ENCODE measurements at places on chromosomes 3 and 15.

- DNase-seq, result no peak
Measured at GRCh38 chr3:14305324-14305723, 97.1 kb upstream of the SLC6A6 start.

DNA sequence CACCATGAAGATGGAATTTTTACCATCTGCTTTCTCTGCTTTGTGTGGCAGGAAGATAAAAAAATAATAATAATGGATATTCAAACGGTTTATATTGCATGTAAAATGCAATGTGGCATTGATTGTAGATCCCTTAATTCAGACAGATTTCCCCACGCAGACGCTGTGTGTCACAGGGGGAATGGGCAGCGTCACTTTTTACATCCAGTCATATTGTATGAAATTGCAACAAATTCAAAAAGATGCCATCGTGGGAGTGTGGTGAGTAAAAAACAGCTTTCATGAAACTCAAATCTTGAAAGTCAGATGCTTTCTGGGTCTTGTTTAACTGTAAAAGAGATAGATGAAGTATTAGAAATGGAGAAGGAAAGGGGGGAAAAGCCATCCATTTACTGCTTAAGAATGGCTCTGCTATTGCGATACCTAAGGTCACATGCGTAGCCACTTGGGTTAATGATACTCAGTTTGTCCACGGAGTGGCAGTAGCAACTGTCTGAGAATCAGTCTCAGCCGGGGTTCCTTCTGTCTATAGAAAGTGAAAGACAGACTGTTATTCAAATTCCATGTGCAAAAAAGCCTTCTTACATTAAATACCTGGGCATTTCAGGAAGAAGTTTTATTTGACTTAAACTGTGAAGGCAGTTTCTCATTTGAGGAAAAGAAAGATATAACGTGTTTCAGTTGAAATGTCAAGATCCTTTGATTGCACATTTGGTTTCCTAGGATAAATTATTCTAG lies 28.5 kb downstream of the BTD start:
- DNase-seq, result peak; percentile 87

DNA sequence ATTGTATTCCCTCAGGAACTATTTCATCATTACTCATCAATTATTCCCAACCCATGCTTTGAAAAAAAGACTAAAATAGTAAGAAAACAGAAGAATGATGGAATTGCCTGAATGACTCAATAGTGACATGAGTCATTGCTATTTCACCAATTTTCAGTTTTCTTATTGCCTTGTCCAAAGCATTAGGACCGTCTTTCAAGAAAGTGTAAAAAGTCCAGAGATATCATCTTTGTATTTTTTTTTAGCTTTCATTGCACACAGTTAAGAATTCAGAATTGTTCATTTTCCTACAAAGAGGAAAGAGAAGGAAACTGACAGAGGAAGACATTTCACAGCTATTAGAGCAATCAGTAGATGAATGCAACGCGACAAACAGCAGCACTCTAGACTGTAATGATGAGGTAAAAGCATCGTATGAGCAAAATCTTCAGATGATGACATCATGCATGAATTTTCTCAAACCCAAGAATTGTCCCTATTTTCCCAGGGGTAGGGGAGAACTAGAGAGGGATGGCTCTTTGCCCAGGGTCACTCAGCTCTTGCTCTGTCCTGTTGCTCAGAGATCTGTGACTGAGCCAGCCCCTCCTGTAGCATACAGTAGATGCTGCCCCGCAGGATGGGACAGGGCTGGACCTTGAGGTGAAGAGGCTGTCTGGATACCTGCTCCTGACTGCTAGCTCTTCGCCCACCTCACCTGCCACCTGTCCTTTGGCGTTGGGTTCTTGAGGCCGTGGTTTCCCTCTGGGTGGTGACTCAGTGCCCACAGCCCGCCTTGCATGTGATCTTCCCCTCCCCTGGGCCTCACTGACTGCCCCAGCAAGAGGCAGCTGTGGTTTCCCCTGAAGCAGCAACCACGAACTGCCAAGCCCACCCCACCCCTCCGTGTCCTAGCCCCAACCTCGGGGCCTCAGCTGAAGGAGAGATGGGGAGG lies 84.8 kb downstream of the PPCDC start:
- peak; percentile 79 for DNase-seq

- peak; percentile 79 for DNase-seq
Measured at GRCh38 chr3:11498646-11499045, 145.1 kb downstream of the VGLL4 start.

DNA sequence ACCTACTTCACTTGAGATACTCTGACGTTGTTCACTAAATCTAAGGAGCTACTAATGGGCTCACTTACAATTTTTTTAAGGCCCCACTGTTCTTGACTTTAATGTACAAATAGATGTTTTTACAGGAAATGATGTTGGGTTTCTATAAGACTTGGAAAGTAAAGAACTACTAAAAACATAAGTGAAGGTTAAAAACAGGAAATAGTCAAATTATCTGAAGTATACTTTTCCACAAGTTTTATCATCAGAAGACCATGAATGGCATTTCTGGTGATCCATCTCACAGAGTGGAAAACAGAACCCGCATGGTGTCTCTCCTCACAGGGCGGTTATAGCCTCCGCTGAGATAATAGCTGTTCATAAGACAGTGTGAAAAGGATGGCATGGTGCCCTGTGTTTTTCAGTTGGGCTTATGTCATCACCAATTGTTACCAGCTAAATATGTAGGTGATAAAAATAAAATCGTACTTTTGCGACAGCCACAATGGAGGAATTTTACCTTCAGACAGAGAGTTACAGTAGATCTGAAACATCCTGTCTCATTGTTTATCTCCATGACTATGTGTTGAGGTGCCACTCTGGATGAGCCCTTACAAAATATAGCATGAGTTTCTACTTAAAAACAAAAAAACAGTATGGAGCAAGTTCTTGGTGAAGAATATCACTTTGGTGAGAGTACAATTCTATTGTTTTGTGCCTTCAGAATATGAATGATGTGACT lies 462.4 kb downstream of the RAP2B start:
- DNase-seq, result no peak

DNA sequence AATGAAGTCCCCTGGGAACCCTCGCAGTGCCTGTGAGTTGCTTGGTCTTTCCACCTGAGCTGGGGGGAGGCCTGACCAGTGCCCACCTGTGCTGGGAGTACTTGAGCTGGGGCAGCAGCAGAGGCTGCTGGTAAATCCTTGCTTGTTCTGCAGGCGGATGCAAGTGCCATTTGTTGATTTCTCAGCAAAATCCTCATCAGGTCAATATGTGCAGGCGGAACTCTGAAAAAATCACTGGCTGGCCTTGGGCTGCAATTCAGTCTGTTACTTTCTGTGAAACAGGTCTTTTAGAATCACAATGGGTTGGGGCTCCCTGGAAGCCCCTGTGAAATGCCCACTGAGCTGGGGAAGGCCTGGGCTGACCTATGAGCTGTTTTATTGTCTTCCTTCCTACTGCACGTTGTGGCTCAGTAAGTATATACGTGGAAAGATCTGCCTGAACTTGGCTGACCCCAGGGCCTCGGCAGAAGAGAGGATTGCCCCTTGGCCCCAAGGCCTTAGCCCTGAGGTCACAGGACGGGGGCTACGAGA lies 182.0 kb upstream of the RGMA start:
- DNase-seq, result no peak

GRCh38 chr3:126542340-126543241 lies 16.1 kb downstream of the C3orf22 start:
- no peak for DNase-seq

DNA sequence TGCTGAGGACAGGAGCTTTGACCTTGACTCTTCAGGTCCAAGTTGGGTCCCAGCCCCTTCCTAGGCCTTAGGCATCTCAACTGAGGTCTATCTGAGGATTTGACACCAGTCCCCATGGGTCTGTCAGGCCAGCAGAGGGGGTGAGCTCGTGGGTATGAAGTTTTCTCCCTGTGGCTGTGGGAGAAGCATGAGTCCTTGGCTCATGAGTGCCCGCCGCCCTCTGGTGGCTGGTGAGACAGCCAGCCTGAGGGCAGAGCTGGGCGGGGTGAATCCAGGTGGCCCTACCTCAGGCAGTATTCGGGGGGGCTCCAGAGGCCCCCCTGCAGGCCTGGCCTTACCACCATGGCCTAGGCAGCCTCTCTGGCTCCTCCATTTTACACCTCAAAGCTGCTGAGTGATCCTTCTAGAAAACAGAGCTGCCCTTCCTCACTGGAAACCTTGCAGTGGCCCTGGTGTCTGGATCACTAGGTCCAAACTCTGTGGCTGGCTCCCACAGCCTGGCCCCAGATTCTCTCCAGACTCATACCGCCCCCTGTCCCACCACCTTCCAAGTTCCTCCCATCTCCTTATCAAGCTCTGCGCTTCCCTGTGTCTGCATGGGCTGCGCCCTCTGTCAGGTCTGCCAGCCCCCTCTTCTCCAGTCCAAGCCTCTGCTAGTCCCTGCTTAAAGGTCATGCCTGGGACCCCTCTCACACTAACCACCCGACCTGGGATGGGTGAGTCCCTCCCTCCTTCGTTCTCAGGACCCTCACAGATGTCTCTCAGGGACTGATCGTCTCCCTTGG lies 16.1 kb downstream of the SH2D7 start:
- DNase-seq, result peak; percentile 82

- DNase-seq, result no peak
Measured at GRCh38 chr3:147483578-147483977, 74.4 kb downstream of the ZIC1 start.

GRCh38 chr3:71803248-71803647 lies 18.3 kb upstream of the PROK2 start:
- no peak for DNase-seq

DNA sequence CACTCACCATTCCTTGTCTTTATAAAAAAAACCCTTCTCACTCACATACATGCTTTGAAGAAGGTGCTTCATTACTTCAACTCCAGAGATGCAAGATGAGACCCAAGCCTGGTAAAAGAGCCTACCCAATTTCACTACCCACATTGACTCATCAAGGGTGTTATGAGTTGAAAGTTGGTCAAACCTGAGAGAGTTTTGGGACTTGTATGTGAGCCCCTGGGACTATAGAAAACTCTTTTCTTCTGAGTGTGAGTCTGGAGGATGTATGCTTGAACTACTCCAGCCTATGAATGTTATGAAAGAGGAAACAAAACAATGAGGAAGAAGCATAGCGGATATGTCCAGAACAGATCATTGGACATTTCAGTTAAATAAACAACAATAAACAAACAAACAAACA lies 106.5 kb upstream of the SATB1 start:
- no peak for DNase-seq

DNA sequence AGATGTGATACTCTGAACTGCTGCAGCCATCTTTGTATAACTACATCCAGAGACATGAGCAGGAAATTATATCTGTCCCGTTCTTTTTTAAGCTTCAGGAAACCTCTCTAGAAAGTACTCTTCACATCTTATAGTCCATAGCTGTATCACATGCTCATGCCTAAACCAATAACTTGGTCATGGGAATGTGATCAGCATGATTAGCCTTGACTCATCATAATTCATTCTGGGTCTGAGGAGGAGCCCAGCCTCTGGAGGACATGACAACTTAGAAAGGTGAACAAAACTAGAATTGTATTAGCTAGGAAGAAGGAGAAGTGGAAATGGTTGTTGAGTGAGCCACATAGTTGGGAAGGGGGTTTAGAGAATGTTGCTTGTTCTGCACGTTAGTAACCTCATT lies 12.9 kb downstream of the PPM1L start:
- DNase-seq, result no peak

DNA sequence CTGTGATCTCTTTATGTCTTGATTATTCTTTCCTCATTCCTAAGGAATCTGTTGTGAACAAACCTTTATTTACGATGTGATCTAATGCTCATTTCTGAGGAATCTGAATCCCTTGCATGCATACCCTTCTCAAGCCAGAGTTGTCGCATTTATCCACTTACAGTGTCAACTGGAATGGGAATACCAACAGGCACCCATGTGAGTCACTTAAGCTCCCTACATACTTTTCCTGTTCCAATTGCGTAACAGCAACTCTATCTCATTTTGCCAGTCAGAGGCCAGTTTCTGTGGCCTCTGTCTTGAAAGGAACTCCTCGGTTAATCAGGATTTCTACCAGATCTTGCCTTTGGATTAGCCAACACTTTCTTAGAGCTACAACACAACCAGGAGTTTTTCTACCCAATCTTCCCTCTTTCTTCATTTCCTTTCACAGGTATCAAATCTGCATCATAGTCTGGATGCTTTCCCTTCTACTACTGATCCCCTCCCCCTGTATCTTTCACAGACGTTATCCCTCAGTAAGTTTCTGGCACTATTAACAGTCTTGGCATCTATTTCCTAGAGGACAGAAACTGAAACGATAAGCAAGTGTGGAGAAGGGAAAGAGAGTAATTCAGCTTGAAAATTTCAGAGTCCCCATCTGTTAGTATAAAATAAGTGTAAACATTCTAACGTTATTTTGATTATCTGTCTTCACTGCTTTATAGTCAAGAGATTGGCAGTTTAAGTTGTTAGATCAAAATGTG lies 66.8 kb upstream of the BCHE start:
- DNase-seq, result no peak

DNA sequence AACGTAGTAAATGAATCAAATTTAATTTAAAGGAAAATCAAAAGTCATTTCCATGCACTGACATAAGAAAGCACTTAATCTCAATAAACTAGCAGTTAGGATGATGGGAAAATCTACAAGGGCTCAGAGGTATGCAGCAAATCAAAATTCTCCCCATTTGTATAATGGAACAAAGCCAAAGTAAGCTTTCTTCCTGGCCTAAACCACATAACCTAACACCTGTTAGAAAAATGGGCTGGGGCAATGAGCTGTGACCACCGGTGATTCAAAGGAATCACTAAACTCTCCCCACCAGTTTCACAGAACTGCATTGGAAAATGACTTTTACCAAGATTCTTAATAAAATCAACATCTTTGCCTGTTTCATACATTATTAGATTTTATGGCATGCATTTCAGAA lies 1024.3 kb downstream of the FHIT start:
- peak; percentile 69 for DNase-seq

GRCh38 chr3:72303926-72304325 lies 519.0 kb upstream of the PROK2 start:
- no peak for DNase-seq

DNA sequence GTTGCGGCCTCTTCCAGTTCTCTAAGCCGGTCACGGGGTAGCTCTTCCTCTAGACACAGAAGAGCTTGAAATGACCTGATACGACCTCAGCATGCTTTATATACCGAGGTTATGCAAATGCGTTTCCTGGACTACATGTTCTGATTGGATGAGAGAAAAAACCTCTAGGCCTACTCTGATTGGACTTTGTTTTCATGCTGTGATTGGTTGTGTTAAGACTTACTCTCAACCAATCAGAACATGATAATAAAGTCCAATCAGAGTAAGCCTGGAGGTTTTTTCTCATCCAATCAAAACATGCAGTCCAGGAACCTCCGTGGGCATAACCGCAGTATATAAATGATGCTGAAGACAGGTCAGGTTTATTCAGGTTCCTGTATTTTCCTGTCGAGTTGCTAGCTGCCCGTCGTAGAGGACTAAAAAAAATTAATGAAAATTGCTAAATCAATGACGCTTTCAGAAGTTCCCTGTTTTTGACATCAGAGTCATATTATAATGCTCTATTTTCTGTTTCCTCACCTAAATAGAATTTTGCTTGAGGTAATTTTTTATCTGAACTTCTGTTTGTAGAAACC lies 177.4 kb downstream of the POTEB3 start:
- no peak for DNase-seq

DNA sequence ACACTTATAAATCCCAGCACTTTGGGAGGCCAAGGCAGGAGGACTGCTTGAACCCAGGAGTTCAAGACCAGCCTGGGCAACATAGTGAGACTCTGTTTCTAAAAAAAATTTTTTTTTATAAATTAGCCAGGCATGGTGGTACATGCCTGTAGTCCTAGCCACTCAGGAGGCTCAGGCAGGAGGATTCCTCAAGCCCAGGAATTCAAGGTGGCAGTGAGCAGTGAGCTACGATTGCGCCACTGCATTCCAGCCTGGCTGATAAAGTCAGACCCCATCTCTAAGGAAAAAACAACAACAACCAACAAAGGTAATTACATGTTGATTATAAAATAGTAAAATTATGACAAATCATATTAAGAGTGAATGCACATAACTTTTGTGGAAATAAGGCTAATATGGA lies 40.9 kb downstream of the MCCC1 start:
- no peak for DNase-seq

Measured in kidney (tissue), 22 donors.